ENCODE measurements at places on chromosomes 4 and X. TPM values are rescaled to one million over a fixed set of nuclear protein-coding genes. Genes with fewer than 3 reads are reported as not detected.

The NIPAL1 gene
- 2.0 TPM for total RNA-seq

The MAPK10 gene
- 163 TPM for total RNA-seq

The SYNPO2 gene
- 3.0 TPM for total RNA-seq

The SPP1 gene
- 73.0 TPM for total RNA-seq

The MSMO1 gene
- 357 TPM for total RNA-seq

The CHRNA9 gene
- not detected for total RNA-seq

The FAM184B gene
- total RNA-seq, result 4.4 TPM

The BBS7 gene
- total RNA-seq, result 34.4 TPM

The TMPRSS11B gene
- total RNA-seq, result not detected

The MAGEA1 gene
- not detected for total RNA-seq
